ENCODE measurements at places on chromosomes 12 and 14. TPM values are rescaled to one million over a fixed set of nuclear protein-coding genes. Genes with fewer than 3 reads are reported as not detected.

DNA sequence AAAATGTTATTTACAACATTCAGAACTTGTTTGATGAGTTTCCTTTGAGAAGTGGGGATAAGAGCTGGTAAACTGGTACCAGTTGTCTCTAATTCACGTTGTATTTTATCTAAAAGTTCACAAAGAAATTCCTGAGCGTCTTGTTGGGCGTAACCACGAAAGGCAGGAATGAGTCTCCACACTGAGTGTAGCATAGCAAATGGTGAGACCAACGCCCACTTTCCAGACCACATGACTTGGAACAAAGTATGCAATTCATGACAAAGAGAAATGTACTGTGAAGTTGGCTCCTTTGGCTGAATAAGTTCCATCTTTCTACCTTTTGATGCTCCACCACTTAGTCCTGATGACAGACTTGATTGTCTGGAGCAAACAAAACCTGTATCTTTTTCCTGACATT, 18.4 kb downstream of the USP44 start:
- no peak for DNase-seq

DNA sequence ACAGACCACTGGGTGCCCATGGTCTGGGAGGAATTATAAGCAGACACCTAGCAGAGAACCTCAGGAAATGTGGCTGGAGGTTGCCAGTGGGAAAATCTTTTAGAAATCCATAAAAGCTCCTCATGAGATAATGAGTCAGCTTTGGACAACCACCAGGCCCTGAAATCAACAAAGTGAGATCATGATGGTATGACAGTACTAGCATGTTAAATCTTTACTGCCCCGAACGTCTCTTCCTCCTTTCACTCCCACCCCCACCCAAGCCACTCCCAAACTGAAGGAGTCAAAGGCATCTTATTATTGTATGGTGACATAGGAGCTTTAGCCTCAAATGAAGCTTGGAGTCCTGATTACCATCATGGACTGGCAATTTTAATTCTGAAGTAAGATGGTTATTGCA, 240.0 kb downstream of the DIO2 start:
- peak; percentile 3 for DNase-seq

Gene SCARB1
- polyA plus RNA-seq, result 151 TPM

Gene CLEC1A
- not detected for polyA plus RNA-seq

DNA sequence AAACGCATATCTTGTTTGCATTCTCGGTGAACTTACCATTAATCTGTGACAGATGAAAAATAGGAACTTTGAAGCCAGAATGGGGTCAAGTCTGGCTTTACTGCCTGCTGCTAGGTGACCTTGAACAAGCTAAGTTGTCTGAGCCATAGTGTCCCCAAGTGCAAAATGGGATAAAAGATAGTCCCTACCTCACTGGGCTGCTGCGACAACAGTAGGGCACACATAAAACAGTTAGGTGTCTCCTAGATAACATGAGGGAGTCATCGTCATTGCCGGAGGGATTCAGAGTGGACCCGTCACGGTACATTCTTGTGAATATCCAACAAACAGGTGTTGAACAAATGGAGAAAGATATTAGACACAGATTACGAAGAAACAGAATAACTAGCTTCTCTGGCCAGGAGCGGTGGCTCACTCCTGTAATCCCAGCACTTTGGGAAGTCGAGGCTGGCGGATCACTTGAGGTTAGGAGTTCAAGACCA, 71.2 kb downstream of the NINJ2 start:
- no peak for DNase-seq

GRCh38 chr12:119576118-119576810, 17.3 kb upstream of the TMEM233 start:
- DNase-seq, result no peak

Gene CNPY2
- 150 TPM for polyA plus RNA-seq

- no peak for DNase-seq
Observed at GRCh38 chr12:46743456-46743855, 82.3 kb downstream of the SLC38A4 start.

GRCh38 chr12:81203671-81204204, 125.9 kb downstream of the ACSS3 start:
- no peak for DNase-seq

Gene B4GALNT3
- polyA plus RNA-seq, result 0.26 TPM

Gene COL2A1
- not detected for polyA plus RNA-seq

DNA sequence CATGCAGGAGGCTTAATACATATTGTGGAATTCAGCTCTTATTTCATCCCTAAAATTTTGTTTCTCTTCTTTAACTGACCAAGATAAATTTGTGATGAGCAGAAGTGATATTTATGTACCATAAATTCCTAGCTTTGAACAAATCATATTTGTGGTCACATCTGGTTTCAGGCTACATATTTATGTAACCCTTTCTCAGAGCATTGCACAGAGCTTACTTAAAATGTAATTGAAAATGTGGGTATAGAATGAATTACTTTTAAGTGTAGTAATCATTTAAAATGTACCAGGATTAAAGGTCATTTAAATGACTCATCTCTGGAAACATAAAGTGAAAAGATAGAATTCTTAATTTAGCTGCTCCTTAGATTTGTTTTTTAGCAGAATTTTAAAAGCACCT, 129.9 kb upstream of the FRMD6 start:
- no peak for DNase-seq

- no peak for DNase-seq
Observed at GRCh38 chr14:75018694-75019093, 16.0 kb downstream of the EIF2B2 start.

Gene TTLL5
- 19.7 TPM for polyA plus RNA-seq

- DNase-seq, result no peak
Observed at GRCh38 chr14:58865514-58866281, 227.9 kb downstream of the DACT1 start.

DNA sequence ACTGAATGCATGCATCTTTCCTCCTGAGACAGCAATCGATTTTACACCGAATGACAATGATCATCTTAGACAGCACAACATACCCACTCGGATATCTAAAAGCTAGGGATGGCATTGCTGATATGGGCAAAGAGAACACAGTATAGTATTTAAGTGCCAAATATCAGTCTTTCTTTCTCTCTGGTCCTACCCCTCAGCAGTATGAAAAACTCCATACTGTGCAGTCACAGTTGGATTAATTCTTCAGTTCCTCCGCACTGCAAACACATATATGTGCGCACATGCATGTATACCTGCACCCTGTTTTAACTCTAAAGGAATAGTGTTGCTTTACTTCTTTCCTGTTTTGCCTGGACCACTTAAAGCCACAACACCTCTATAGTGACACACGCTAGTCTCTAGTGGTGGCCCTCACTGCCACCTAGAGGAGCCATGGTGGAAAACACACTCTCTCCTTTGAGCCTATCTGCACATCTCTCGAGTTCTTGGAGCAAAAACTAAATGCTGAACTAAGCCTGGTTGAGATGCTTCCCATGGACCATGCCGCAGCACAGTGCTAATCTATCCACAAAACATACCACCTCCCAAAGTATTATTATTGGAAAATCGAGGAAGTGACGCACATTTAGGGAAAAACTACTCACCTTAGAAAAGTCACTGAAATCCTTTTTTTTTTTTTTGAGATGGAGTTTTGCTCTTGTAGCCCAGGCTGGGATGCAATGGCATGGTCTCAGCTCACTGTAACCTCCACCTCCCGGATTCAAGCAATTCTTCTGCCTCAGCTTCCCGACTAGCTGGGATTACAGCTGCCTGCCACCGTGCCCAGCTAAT, 11.9 kb downstream of the TMEM52B start:
- peak; percentile 78 for DNase-seq

Gene ERP27
- not detected for polyA plus RNA-seq

Gene SERPINA10
- 0.03 TPM for polyA plus RNA-seq

GRCh38 chr12:54390176-54390667, 5.7 kb upstream of the ZNF385A start:
- DNase-seq, result no peak

DNA sequence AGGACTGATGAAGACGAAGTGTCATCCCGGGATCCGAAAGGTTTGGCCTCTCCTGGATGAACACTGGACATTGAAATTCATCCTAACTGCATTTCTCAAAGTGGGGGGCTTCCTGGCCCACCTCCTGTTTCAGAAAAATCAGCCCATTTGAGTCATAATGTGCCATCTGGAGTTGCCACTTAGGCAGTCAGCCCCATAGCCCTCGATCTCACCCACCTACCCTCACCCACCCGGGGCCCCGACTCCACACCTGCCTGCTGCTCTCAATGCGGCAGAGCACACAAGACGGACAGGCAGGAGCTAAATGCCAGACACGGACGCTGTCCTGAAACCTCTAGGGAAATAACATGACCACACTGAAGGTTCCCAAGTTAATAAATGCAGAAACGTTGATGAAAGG, 12.6 kb downstream of the DLK1 start:
- no peak for DNase-seq

GRCh38 chr14:68719634-68720384, 73.1 kb downstream of the ZFP36L1 start:
- no peak for DNase-seq

- DNase-seq, result no peak
Observed at GRCh38 chr14:88488897-88489296, 65.9 kb downstream of the PTPN21 start.
